ENCODE measurements at places on chromosomes 11 and 22.
A peak's percentile ranks its signal among the peaks of the same experiment; 100 is the strongest.

DNA sequence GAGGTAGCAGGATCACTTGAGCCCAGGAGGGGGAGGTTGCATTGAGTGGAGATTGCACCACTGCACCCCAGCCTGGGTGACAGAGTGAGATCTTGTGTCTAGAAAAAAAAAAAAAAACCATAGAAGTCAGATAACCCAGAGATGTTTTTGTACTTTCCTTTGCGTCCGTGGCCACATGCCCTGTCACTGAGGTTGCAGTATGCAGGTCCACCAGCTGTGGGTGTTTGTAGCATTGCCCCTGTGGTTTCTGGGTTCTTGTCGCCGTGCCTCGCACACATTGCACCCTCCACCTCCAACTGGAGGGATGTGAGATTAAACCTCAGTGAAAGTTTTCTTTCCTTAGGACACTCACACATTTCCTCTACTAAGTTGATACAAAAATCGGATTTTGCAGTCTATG is 70.3 kb downstream of the TNRC6B start:
- DNase-seq = peak; percentile 71

GRCh38 chr11:4680341-4680740 is 17.3 kb downstream of the OR51E2 start:
- DNase-seq = no peak

GRCh38 chr22:46484156-46484860 is 53.1 kb downstream of the CELSR1 start:
- DNase-seq = no peak

DNA sequence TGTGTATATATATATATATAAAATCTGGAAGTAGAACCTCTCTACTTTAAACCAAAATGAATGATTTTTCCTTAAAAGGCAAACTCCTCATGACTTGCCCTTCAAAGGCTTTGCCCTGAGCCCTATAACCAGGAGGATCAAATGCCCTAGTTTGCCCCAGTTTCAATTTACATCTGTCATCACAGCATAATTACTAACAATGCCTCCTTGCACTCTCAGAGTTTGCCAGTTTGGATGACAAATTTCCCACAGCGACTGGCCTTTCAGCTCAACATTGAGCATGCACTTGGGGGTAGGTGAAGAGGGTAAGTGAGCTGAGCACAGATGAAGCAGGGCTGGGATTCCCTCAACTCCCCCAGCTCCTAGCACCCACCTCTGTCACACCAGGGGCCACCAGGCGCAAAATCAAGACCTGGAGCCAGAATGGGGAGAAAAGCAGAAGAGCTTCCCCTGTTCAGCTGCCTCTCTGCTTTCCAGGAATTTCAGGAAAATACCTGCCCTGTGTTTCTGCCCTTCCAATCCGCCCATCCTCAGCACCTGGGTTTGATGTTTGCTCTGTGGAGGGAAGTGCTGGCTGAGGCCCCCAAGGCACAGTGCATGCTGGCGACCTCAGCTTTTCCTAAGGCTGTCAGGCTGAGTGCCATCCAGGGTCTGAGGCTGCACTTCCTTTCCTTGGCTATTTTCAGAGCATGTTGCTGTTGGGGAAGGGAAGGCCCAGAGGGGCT is 67.5 kb downstream of the ADAMTS15 start:
- DNase-seq = no peak

DNA sequence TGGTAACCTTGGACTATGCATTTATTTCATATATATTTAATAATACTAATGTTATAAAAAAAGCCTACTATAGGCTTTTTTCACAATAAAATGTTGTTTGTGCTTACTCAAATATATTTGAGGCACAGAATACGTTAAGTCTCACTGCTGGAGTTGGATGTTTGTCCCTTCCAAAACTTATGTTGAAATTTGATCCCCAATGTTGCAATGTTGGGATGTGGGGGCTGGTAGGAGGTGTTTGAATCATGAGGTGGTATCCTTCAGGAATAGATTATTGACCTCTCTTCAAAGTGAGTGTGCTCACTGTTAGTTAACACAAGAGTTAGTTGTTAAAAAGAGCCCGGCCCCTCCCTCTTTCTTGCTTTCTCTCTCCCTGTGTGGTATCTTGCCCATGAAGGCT is 1295.9 kb downstream of the JRKL start:
- DNase-seq = no peak

GRCh38 chr22:27801616-27802345 is at the start of gene MN1:
MN1 (minus strand) TSS chr22:27801756; CDS start chr22:27800543, 1,213 bp downstream.
- DNase-seq = peak; percentile 42

DNA sequence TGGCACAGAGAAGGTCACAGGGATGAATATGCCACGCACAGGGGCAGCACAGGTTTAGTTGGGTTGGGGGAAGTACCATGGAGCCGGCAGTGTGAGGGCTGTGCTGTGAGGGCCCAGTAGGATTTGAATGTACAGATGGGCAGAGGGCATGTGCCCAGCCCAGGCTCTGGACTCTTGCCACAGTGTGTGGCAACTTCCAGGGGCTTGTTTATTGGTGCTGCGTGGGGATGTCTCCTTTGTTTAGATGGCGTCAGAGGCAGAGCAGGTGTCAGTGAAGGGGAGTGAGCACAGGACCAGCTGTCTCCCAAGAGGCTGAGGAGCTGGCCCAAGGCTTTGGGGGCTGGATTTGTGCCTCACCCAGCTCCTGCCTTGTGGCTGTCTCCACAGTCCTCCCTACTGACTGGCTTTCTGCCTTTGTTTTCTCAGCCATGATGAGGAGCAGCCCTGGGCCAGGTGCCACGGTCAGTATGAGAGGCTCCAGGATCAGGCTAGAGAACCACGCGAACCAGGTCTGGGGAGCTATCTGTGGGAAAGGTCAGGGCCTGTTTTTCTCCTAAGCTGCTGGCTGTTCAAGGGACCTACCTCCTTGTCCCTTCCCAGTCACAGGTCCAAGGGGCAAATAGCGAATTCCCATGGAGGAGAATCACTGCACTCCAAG is 21.9 kb downstream of the SUN2 start:
- DNase-seq = no peak

- no peak for DNase-seq
Measured at GRCh38 chr22:39610766-39611165, 40.2 kb downstream of the CACNA1I start.

DNA sequence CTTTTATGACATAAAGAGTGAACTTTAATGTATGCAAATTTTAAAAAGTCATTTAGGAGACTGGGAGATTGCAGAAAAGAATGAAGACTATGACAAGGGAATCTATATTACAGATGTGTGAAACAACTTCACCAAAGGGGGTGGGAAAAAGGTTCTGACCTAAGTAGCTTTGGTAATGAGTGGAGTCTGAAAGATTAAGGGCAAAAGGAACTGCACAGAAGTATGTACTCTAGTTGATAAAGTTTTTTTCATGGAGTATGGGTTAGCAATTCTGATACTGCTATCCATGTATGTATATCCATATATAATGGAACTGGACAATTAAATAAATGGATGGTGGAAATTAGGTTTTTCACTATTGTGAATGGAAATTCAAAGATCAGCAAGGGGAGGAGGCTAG is 9.2 kb downstream of the CKAP5 start:
- no peak for DNase-seq

- DNase-seq = no peak
Measured at GRCh38 chr11:86571273-86571948, 101.0 kb downstream of the ME3 start.

GRCh38 chr11:32435942-32436750 is 807 bp upstream of the WT1 start:
- no peak for DNase-seq

DNA sequence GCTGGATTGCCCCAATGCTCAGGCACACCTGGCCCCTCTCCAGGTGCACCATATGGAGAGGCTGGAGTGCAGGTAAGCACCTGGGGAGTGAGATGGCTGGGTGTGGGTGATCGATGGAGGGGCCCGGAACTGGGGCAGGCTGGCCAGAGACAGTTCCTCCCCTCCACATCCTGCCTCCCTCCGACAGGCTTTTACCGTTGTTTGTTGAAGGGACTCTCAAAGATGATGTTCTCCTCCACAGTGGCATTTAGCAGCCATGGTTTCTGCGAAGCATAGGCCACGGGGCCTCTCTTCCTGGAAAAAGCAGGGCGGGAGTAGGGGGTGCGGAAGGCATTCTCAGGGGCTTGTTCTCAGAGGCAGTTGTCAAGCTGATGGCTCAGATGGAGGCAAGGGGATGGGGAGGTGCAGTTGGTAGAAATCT is 25.9 kb upstream of the KCNJ11 start:
- no peak for DNase-seq

DNA sequence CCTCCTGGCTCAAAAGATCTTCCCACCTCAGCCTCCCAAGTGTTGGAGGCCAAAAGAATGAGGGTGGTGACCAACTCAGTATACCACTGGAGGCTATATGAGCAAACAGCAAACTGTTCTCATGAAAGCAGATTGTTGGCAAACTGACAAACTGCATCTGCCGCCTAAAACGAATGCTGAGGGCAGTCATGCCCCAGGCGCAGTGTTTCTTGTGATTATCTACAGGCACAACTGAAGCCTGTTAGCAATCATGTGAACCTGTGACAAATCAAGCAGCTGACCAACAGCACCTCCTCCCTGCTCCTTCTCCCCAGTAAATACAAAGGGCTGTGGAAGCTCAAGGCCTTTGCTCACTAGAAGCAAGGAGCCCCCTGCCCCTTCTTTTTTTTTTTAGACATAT is 47.8 kb downstream of the BTBD10 start:
- DNase-seq = no peak

DNA sequence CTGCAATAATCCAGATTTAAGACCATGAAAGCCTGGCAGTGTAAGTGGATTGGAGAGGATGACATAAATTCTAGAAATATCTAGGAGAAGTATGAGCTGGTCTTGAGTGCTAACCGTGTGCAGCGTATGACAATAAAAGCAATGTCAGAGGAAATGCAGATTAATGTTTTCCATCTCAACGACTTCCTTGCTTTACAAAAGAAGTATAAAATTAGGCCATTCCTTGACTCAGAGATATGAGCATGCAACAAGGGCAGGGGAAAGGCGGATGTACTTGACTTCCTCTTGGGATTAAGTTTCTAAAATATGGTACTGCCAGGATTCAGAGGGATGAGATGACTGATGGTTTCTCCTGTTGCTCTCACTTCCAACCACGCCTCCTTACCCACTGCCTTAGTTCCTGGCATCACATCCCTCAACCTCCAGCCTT is 32.3 kb downstream of the ADAMTS15 start:
- no peak for DNase-seq

- peak; percentile 47 for DNase-seq
Measured at GRCh38 chr11:75896843-75897419, 81.9 kb downstream of the UVRAG start.

- DNase-seq = no peak
Measured at GRCh38 chr11:19789835-19790710, 77.4 kb downstream of the NAV2 start.
